Small intestine (tissue), 16 donors: ENCODE measurements at places on chromosomes 16 and 17.

GRCh38 chr17:41010441-41010840, 1.5 kb upstream of the KRTAP3-1 start:
- no peak for DNase-seq

DNA sequence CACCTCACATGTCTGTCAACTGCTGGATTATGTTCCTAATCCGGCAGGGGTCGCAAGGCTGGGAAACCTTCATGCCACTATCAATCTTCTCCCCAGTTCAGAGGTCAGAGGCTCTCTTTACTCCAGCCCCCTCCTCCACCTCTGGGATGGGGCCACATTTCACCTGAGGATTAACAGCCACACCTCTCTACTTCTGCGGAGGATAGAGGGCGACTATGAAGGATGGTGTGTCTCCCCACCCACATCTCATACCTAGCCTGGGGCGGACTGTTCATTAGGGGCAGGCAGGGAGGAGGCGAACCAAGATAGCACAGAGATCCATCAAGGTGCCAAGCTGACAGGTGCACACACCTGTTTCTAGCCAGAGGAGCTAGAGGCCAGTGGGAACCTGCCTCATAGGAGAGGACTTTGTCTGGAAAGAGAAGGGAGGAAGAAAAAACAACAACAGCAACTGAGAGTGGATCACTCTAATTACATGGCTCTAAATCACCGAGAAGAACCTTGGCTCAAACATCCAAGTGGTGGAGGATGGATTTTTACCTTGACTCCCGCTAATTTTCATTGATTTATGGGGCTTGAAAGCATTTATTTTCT, 41.9 kb upstream of the SKAP1 start:
- DNase-seq = no peak

- no peak for DNase-seq
These were observed 92.5 kb downstream of the UTP18 start for GRCh38 chr17:51352798-51353197.

DNA sequence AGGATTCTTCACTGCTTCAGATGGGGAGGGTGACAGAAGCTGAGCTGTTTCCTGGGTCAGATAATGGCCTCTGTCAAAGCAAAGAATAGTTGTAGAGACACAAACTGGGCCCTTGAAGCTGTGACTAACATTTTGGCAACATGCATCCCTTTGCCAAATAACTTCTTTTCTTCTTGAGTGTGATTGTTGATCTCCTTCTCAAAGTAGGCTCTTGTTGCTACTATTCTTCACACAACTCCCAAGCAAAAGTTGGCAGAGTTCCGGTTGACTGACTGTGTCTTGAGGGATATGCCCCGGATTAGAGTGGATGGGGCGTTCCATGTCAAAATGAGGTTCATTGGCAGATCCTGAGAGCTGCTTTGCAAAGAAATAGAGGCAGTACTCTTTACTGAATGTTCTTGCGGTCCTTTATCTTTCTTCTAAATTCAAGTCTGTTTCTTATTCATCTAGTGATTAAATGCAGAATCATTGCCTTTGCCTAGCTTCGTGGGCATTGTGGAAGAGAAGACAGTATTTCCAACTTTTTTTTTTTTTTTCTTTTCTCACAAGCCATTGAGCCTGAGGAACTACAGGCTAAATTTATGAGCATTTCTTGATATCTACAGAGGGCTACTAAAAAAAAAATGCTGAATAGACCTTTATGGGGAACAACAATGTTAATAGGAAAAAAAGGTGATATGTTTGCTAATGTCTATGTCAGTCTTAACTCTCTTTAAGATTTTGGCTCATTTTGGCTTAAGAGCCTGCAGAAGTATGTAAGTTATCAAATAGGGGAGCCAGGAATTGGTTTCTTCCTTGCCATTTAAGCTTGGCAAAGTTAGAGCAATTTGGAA, 5.8 kb downstream of the WIPF2 start:
- no peak for DNase-seq

GRCh38 chr17:81003711-81004475, 12.3 kb downstream of the CHMP6 start:
- no peak for DNase-seq

DNA sequence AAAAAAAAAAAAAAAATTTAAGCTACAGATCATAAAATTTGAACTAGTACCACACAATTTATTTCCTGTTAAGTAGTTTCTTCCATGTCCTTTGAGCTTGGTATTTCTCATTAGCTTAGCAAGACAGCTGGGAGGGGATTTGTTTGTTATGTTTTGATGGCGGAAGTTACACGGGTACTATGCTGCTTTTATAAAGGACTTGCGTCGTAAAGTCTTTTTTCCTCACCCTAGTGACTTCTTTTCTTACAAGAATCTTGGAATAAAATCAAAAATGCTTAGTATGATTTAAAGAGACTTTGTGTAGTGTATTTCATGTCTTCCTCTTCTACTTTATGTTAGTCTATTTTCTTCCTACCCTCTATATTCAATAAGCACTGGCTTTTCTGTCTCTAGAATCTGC, 89.1 kb downstream of the NLK start:
- DNase-seq = no peak

DNA sequence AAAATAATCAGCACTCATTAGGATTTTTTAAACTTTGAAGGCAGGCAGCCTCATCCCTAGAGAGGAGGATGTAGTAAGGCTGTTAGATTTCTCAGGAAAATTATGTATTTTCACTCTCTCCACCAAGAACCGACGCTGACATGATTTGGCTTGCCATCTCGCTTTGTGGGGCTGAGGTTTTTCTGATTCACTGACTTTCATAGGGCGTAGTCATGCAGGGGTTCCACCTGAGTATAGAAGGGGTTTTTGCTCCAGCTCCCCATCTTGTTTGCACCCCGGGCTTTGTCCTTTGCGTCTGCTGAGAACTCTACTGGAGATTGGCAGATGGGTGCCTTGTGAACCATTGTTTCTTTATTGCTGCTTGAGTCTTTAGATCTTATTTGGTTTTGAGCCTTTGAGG, 20.2 kb downstream of the TOM1L1 start:
- DNase-seq = no peak
